ENCODE measurements at places on chromosomes 16 and 17.
A peak's percentile ranks its signal among the peaks of the same experiment; 100 is the strongest.

DNA sequence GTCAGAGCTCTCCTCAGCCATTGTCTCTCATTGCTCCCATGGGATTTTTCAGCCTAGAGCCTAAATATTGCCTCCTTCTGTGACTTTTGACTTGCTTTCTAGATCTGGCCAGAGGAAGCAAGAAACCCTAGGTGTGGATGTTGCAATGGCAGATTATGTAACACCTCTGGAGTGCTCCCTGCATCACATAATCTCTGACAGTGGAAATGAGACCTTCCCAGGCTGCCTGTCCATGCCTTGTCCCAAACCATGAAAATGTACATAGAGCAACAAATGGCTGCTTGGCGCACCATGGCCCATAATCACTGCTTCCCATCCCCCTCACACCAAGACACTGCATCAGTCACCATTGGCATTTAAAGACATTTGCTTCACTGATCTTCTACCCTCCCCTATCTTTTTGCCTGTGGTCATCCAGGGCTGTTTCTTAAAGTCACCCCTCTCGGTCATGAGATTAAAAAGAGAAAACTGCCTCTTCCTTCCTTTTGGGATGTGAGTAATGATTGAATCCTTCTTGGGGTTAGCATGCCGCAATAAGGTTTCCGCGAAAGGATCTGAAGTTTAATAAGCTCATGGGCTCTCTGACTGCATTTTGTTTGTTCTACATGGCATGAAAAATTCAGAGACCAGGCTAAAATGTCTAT, 34.2 kb upstream of the CCL2 start:
- DNase-seq: no peak

- peak; percentile 8 for DNase-seq
Observed at GRCh38 chr16:73329358-73330286, 281.7 kb upstream of the ZFHX3 start.

GRCh38 chr17:79947351-79948031, 88.2 kb downstream of the TBC1D16 start:
- no peak for DNase-seq

GRCh38 chr17:32143527-32143870, 1.2 kb downstream of the RHOT1 start:
- no peak for DNase-seq

- DNase-seq: peak; percentile 40
Observed at GRCh38 chr17:57372156-57372555, 115.8 kb downstream of the MSI2 start.

GRCh38 chr17:28744972-28745785, 1.4 kb downstream of the TRAF4 start:
- DNase-seq: peak; percentile 83

Data from DMS53 (cell line).